ENCODE measurements at places on chromosomes 1 and 21.

GRCh38 chr1:94004924-94005323, 95.7 kb upstream of the GCLM start:
- no peak for DNase-seq

DNA sequence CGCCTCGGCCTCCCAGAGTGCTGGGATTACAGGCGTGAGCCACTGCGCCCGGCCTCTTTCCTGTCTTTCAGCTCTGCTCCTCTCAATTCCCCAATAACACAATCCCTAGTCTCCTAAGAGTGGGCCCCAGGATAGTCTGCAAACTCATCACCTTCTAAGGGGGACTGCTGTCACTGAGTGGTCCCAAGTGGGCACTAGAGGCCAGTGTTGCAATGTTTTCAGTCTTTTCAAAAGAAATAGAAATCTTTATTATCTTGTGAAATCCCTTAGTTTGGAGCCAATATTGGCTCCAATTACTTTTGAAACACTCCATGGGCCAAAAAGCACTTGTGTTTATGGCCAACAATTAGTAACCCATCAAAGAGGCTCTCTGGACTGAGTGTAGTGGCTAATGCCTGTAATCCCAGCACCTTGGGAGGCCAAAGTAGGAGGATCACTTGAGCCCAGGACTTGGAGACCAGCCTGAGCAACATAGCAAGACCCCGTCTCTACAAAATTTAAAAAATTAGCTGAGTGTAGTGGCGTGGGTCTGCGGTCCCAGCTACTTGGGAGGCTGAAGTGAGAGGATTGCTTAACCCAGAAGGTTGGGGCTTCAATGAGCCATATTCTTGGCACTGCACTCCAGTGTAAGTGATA, 28.6 kb upstream of the ZNF697 start:
- no peak for DNase-seq

- no peak for DNase-seq
These were observed 29.3 kb downstream of the PIK3CD start for GRCh38 chr1:9680828-9681227.

GRCh38 chr1:155167166-155168104, 5.7 kb downstream of the KRTCAP2 start:
- peak; percentile 62 for DNase-seq

DNA sequence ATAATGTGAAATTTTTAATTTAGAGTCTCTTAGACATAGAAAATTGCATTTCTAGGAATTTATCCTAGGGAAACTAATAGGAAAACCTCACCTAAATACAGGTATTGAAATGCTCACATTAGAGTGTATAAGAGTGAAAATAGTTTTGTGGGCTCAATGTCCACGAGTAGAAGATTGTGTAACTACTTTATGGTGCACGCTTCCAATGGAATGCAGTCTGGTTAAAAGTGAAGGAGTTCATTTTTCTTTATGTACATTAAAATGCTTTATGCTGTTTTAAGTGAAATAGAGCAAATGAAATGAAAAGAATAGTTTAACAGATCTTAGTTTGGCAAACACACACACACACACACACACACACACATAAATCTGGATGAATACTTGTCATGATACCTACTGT, 278.2 kb downstream of the USP25 start:
- no peak for DNase-seq

GRCh38 chr21:30338717-30339116, 1.2 kb upstream of the KRTAP27-1 start:
- DNase-seq, result no peak

DNA sequence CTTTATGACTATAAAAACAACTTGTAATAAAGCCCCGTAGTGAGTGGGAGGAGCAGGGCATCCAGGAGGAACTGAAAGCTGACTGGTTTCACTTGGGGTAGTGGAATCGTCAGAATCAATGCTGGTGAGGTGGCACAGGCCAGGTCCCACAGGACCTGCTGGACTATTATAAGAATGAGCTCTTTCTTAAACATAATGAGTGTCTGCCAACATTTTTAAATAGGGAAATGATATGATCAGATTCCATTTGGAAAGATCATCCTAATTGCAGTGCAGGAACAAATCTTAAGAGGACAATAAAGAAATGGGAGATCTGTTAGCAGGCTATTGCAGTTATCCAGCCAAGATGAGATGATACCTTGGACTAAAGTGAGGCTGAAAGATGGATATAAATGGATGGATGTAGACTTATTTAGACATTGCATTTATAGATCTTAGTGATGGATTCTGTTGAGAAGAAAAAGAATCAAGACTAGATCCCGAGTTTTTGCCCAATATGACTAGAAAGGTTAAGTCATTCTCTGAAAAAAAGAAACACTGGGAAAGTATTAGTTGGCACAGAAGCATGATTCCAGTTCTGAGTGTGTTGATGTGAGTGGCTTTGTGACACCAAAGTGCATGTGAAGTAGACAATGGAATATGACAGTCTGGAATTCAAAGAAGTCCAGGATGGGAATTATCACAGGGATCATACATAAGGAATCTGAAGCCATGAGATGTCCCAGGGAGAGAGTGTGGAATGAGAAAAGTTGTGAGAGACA, 153.3 kb upstream of the SGIP1 start:
- no peak for DNase-seq

DNA sequence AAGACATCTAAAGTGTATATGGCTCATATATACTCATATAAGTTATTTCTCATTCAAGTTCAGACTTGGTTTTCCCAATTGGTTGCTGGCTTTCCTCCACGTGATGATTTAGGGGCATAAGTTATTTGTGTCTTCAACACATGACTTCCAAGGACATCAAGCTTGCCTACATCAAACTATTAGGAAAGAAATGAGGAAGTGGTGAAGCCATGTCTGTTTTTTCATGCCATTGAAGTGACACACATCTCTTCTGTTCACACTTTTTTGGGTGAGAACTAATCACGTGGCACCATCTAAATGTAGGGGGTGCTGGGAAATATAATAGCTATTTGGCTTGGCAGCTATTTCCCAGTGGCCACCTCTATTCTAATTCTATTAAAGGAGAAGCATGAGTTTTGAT, 282.1 kb downstream of the OMA1 start:
- DNase-seq, result no peak

DNA sequence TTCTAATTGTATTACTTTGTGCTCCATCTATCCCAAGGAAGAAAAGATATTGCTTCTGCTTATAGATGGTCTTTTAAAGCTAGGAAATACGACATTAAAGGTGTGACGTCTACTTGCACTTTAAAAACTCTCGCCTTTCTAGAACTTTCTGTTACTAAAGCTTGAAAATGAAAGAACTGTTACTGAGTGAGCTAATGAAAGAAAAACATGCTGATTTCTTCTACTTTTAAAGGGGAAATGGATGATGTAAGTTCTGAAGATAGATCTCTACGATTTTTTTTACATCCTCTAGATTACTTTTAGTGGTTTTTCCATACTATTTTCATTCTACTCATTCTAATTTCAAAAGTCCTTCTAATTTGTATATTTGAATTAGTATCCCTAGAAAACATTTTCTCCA, 387.5 kb downstream of the USP25 start:
- DNase-seq, result no peak

DNA sequence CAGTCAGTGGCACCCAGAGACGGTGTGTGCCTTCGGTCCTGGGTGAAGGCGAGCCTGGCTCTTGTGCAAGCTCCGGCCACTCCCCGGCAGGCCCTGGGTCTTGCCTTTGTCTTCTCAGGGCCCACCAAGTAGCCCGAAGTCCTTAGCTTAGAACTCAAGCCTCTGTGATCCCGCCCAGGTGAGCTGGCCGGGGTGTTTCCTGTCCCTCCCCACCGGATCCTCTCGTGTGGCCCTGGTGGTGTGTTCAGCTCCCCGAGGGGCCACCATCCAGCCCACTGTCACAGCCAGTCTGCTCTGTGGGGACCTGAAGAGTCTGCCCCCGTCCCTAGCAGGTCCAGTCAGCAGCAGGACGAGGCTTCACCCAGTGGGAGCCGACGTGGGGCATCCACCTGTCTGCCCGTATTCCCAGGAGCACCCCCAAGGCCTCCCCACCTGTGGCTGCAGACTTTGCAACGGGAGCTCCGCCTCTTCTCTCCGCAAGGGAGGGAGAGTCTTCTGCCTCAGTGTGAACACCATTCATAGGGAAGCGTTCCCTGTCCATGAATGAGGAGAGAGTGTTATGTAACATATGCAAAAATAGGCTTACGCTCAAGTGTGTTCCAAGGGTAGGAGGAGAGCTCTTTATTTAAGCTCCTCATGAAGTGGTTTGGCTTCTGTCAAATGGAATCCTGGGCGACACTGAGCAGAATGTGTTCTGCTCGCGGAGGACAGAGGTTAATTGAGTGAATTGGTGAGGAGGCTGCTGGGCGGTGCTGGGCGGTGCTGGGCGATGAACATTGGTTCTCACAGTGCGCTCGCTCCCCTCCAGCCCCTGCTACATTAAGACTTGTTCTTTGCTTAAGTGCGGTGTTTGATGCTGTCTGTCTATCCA, 108.9 kb downstream of the CRYAA start:
- no peak for DNase-seq

DNA sequence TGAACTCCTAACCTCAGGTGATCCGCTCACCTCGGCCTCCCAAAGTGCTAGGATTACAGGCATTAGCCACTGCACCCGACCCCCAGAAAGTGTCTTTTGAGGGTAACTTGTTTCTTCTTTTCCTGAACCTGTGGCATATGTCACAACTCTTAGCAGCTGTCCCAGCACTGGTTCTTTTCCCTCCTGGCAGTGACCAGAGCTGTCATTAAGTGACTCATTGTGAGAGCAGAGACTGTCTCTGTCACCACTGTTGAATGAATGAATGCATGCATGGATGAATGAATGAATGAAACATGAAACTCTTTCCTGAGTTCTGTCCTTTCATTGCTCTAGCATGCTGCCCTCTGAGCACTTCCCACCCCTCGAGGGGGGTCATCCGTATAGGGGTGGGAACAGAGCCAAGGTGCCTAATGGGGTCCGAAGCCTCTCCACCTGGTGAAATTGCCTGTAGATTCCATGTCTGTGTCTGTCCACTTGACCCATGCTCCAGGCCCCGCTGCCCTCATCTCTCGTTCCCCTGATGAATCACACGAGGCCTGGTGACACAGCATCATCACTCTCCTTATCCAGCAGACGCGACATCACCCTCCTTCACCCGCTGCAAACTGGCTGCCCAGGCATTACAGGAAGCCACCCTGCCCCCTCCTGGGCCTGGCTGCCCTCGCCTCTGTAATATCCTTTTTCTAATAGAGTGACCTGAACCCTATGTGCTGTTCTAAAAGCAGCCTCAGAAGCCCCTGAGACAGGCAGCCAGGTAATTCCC, 75.0 kb downstream of the IGSF21 start:
- no peak for DNase-seq

DNA sequence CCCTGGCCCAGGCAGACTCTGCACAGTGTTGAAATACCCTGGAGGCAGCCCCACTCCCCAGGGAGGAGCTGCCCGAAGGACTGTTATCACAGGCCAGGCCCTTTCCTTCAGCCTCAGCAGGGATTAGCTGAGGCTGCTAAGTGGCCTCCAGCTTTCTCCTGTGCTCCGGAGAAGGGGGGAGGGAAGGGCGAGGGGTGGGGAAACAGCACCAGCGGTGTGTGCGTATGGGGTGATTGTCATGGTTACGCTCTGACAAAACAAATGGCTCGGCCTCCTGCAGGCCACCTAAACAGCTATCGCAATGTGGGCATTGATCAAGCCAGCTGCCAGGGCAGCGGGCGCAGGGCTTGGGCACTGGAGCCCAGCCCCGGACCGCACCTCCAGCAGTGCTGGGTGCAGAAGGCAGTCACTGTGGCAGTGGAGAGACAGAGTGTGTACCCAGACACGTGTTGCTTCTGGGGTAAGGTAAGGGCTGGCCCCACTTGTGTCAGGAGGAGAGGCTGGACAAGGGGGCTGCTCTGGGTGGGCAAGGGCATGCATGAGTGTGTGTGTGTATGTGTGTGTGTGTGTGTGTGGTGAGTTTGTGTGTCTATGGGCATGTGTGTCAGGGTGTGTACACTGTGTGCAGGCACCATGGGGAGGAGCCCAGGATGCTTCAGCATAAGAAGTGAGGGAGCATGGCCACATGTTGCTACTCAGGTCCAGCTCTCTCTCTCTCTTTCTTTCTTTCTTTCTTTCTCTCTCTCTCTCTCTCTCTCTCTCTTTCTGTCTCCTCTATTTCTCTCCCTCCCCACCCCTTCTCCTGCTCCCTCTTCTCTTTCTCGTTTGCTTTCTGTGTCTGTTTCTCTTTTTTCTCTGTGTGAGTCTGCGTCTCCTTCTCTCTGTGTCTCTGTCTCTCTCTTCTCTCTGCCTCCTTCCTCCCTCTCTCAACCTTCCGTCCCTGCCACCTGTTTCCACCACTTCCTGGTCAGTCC, at the start of gene VWA5B1:
TSS of gene VWA5B1 (plus strand) at position 252 of the 974 bp plus-strand sequence. CDS start 19,727 bp downstream, outside the sequence.
- no peak for DNase-seq

DNA sequence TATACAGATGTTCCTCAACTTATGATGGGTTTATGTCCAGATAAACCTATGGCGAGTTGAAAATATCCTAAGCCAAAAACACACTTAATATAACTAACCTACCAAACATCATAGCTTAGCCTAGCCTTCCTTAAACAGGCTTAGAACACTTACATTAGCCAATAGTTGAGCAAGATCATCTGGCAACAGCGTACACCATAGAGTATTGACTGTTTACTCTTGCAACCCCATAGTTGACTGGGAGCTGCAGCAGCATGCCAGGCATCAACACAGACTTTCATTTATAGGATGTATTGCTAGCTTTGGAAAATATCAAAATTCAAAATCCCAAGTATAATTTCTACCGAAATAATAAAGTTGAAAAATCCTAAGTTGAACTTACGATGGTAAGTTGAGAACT, 5.5 kb upstream of the LCE2D start:
- no peak for DNase-seq

DNA sequence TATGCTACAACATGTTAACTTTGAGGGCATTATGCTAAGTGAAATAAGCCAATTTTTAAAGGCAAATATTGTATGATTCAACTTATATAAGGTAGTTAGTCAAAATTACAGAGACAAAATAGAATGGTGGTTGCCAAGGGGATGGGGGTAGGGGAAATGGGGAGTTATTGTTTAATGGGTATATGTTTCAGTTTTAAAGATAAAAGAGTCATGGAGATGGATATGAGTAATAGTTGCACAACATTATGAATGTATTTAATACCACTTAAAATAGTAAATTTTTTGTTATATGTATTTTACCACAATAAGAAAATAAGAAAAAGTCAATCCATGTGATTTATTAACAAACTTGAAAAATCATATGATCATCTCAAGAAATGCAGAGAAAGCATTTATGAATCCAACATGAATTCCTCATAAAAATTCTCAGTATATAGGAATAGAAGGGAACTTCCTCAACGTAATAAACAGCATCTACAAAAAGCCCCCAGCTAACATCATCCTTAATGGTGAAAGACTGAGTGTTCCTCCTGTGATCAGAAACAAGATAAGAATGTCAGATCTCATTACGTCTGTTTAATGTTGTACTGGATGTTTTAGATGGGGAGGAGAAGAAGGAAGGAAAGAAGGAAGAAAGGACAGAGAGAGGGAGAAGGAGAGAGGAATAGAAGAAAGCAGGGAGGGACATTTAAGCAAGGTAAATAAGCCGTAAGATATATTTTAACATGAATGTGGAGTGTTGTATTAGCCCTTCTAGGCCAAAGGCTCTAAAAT, 6.7 kb upstream of the TSEN15 start:
- DNase-seq, result no peak
